ENCODE measurements at places on chromosomes 4 and X.

GRCh38 chr4:126924237-126924636, 708.5 kb upstream of the INTU start:
- no peak for DNase-seq

- DNase-seq = peak; percentile 51
Measured at GRCh38 chr4:180828455-180829018, 1414.7 kb upstream of the TENM3 start.

GRCh38 chr4:72895408-72895807, 174.1 kb downstream of the COX18 start:
- no peak for DNase-seq

- DNase-seq = no peak
Measured at GRCh38 chr4:1160351-1160750, 12.0 kb downstream of the SPON2 start.

- no peak for DNase-seq
Measured at GRCh38 chrX:106611317-106611678, 480 bp upstream of the RADX start.

GRCh38 chrX:96715481-96715880, 30.8 kb downstream of the DIAPH2 start:
- DNase-seq = peak; percentile 4

DNA sequence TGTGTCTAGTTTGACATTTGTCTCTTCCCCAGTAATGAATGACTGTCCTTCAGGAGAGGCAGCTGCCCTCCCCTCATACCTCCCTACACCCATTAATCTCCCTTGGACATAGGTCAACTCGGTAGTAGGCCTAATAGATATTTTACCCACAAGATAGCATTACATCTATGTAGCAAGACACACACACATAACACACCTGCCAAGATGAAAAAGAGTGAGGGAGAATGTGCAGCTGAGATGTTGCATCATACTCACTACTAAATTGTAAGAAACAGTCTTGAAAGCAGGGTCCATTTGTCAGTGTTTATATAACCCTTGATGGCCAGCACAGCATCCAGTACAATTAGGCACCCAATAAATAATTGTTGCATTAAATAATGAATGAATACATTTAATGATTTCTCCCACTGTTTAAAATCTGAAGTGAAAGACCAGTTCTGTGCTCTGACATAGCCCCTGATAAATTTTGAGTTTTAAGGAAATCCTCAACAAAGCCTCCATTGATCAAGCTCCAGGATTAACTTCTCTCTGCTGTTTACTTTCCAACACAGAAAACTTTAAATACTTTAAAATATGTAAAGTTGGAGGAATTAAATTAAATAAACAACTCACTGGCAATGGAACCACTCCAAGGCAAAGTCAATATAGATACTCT, 440.8 kb upstream of the RASGEF1B start:
- no peak for DNase-seq

GRCh38 chr4:172088556-172088955, 275.4 kb downstream of the GALNTL6 start:
- DNase-seq = no peak

DNA sequence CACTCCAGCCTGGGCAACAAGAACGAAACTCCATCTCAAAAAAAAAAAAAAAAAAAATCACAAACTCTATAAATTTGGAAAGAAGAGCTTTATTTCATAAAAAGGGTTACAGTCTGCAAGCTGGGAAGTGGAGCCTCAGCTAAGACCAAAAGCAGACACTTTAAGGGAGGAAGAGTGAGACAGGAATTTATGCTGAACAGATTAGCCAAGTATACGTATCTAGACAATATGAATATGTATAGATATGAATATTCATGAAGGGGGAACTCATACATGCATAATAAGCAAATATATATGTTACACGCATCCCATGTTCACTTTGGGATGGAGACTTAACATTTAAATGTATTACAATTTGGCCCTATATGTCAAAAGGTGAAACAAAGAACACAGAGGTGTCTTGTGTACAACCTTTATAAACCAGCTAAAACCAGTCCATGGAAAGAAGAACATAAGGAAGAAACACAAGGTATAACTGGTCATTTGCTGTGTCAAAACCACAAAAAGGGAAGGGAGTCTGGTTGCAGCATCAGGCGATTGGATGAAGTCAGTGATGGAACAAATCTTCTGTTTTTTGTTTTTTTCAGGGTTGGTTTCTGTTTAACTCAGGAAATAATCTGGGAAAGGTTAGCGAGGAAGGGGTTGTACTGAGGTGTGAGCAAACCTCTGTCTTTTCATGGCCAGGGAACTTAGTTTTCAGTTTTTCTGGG, 130.0 kb upstream of the MAOA start:
- no peak for DNase-seq

GRCh38 chr4:81650606-81651242, 179.0 kb upstream of the RASGEF1B start:
- DNase-seq = no peak

- DNase-seq = no peak
Measured at GRCh38 chrX:130974323-130974722, 71.3 kb upstream of the ENOX2 start.

GRCh38 chr4:252065-252601, 53.1 kb downstream of the ZNF732 start:
- DNase-seq = no peak

- no peak for DNase-seq
Measured at GRCh38 chr4:86896596-86896995, 4.4 kb upstream of the C4orf36 start.

All from AG04450 (cell line).